NCI-H1436 (cell line): ENCODE measurements at places on chromosomes 6 and 20.

GRCh38 chr6:3233321-3233720 lies 5.9 kb upstream of the TUBB2B start:
- DNase-seq: no peak

DNA sequence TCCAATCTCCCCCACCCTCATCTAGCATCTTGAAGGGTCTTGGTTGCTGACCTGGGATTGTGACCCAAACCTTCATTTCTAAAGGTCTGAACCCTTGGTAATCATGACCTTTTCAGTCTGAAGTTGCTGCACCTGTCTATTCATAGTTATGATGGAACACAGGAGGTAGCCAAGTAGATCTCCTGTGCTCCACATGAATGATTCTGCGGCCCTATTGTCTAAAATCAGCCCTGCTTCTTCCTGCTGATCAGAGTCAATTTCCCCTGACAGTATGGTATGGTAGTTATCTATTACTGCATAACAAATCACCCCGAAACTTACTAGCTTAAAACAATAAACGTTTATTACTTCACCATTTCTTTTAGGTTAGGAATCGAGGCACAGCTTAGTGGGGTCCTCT lies 9.0 kb downstream of the OR2B6 start:
- no peak for DNase-seq

GRCh38 chr20:58143531-58143930 lies 84.9 kb downstream of the ANKRD60 start:
- DNase-seq: no peak

- DNase-seq: no peak
Observed at GRCh38 chr6:110939429-110940200, 18.9 kb upstream of the GTF3C6 start.

GRCh38 chr6:17032590-17032987 lies 69.3 kb upstream of the STMND1 start:
- DNase-seq: no peak

DNA sequence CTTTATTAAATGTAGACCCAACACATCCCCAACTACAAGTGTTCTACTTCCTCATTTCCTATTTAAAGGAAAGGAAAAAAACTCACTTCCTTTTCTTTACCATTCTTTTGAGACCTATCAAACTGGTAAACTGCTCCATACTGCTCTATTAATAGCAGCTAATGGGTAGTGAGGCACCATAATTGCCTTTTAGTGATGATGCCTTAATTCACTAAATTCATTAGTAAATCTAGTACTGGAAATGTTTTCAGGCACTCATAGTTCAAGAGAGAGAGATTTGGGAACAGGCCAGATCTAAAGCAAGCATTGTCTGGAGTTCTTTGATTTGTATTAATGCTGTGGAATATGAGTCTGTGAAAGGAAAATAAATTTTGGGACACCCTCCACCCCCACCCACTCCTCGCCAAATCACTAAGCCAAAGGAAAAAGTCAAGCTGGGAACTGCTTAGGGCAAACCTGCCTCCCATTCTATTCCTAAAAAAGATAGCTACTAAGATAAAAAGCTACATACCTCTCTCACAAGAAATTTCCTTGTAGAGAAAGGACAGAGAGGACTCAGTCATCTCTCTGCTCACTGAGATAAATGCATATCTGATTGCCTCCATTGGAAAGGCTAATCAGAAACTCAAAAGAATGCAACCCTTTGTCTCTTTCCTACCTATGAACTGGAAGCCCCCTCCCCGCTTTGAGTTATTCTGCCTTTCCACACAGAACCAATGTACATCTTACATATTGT lies 13.6 kb upstream of the IBTK start:
- DNase-seq: no peak

DNA sequence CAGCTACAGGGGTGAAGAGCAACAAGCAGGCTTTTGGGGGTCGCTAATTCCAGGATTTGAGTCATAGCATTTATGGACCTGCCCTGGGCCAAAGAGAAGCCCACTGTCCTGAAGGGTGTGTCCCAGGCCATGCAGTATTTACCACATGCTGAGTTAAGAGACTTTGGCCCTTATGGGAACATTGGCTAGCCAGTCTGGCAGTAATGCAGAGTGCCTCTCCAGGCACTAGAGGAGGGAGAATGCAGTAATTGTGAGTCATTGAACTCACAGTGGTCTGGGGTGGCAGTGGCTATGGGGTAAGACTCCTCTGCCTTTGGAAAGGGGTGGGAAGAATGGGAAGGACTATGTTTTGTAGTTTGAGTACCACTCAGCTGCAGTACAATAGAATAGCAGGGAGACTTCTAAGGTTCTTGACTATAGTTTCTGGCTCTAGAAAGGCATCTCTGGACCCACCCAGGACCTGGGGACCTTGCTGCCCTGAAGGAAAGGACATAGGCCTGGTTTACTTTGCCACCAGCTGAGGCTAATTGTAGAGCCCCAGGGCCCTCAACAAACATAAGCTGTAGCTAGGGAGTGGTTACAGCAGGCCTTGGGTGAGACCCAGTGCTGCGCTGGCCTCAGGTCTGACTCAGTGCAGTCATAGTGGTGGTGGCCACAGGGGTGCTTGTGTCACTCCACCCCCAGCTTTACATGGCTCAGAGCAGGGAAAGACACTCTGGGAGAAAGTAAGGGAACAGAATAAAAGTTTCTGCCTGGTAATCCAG lies 520.9 kb downstream of the HTR1B start:
- no peak for DNase-seq

DNA sequence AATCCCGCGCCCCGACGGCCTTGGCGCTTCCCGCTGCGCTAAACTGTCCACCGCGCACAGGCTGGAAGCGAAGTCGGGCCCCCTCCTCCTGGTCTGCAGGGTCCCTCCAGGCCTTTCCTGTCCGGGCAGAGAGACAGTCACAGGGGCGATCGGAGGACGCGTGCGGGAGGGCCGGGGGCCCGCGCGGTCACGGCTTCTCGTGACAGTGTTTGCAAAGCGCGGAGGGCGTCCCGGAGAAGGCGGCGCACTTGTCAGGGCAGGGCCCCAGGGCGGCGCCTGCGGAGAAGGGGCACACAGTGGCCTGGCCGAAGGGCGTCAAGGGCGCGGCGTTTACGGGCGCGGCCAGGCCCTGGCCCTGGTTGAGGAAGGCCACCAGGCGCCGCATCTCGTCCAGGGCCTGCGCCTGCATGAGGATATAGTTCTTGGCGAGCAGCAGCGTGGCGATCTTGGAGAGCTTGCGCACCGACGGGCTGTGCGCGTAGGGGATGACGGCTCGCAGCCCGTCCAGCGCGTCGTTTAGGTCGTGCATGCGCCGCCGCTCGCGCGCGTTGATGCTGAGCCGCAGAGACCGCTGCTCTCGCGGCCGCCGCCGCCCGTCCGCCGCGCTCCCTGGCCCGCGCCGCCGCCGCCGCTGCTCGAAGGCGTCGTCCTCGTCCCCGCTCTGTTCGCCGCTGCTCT lies 763 bp downstream of the BHLHE23 start:
- no peak for DNase-seq

- no peak for DNase-seq
Observed at GRCh38 chr20:2795451-2795850, 5.0 kb downstream of the CPXM1 start.

GRCh38 chr6:27312146-27312949 lies at the start of gene POM121L2:
Gene POM121L2 (minus strand): TSS chr6:27312273. CDS start chr6:27312170, 103 bp downstream.
- DNase-seq: no peak
